ENCODE measurements at places on chromosomes 3 and 15.

DNA sequence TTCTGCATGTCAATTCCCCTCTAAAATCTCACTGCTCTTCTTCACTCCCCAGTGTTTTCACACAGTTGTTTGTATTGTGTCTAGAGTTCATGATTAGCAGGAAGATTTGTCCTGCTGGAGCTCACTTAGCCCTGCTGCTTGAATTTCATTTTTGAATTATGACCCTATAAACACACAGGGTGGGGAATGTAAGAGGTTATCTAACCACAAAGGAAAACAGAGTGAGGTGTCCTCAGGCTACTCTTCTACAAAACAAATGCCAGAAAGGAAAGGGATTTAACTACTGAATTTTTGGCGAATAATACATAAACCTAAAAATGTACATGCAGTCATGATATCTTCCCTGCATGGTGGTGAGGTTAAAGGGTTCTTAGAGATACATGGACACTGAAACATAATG is 215.1 kb upstream of the CNTN4 start:
- no peak for DNase-seq

DNA sequence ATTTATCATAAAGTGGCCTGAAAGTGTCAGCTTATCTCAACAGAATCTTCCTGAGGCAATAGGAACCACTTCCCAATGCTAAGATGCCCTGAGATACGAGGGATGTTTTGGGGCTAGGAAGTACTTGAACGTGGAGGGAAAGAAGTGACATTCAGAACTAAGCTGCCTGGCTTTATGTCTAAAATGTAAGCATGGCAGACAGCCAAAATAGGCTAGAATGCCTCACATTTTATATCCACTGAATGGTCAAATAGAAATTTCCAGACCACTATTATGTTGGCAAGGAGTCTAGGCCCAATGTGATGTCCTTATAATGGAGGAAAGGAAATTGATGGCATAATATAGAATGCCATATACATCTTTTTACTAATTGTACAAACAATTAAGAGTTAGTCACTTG is 154.9 kb downstream of the PEX5L start:
- DNase-seq: no peak

DNA sequence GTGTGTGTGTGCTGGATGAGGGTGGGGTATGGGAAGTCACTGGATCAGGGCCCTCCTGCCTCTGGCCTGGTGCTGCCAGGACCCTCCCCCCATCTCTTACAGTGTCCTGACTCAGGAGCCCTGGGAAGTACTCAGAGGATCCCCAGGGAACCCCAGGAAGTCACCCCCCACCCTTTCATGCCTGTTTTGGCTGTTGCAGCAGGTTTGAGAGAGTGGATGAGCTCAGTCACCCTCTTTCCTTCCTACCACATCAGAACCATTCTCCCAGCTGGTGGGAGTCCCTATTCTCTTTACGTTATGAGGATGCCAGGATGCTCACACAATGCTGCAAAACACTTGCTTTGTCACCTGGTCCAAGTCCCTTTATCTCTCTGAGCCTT is 59.0 kb downstream of the BDH1 start:
- DNase-seq: no peak

DNA sequence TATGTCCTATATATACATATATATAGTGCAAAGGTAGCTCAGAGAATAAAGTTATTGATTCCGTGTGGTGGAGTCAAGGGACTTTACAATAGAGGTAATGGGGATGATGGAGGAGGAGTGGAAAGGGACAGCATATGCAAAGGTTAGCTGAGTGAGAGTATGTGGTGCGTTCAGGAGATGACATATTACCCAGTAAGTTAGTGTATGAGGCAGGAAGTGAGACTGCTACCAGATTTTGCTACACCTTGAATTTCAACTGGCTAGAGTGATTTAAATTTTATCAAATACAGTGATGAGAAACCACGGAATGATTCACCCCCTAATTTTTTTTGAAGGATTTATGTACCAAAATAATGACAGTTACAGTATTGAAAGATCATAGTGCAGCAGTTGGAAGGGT is 2.8 kb downstream of the ACTL6A start:
- DNase-seq: no peak

- DNase-seq: no peak
These were observed 128.7 kb upstream of the WNT5A start for GRCh38 chr3:55615694-55616295.

DNA sequence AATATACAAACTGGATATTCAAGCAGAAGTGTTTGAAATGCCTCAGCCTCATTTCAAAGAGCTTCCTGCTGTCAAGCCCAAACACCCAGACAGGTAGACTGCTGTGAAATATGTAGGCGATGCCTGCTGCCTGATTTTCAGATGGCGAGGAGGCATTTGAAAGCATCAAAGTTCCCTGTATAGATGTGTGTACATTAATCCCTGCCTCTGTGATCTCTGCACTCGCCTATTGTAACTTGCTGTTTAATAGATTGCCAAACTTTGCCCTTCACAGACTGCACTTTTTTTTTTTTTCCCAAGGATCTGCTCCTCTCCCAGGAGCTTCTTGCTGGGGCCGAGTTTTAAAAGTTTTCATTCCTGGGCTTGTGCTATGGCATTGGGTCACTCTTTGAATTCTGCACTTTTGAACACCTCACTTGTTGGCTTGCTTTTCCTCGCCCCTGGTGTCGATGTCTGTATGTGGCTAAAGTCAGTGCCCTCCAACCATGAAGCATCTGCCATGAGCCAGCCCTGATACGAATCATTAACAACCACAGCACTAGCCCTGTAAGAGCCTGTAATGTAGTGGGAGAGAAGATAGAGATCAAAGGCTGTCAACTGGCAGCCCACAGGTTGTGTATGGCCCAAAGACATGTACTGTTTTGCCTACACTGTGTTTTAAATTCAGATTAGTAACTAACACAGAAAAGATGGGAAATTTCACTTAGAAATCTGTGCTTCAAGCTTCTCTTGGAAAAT is 287.6 kb upstream of the ICE2 start:
- no peak for DNase-seq

- no peak for DNase-seq
These were observed 155.4 kb downstream of the ADAMTS17 start for GRCh38 chr15:100186366-100186765.

GRCh38 chr3:79297245-79297960 is 470.4 kb downstream of the ROBO1 start:
- DNase-seq: no peak

- no peak for DNase-seq
These were observed 449.4 kb upstream of the SUCLG2 start for GRCh38 chr3:68103811-68104210.
